ENCODE measurements at places on chromosomes 4 and X.

GRCh38 chrX:20217906-20218305 is 48.8 kb downstream of the RPS6KA3 start:
- no peak for DNase-seq

GRCh38 chr4:98802770-98803198 is 126.1 kb downstream of the EIF4E start:
- no peak for DNase-seq

DNA sequence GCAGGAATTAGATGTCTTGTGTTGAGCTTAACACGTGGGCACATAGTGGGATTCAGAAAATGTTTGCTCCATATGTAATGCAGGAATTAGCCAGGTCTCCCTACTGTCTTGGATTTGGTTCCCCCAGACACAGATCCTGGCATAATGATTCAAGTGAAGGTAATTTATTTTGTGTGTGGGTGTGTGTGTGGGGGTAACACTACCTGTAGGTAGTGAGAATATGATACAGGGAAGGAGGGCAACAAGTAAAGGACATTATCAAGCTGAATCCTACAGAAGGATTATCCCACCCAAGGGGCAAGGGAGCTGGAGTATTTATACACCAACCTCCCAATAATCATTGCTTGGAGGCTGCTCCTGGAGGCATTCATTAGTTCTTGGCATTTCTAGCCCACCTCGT is 101.4 kb downstream of the NHS start:
- DNase-seq = no peak

DNA sequence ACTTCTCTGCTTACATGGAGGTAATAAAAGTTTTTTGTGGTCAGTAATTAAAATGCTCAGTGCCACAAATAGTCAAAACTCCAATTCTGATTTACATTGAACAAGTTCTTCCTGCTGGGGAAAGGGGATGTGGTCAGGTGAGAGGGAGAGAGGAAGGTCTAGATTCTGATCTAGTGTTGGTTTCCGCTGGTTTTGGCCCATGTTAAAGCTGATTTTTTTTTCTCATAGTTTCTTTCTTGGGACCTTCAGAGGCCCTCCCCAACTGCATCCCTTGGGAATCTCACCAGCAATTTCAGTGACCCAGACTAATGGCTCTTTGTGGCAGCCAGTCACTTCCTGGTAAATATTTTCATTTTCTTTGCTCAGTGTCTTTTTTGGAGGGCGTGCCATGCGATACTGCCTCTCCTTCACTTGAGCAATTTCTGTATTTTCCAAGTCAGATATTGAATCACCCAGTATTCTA is 332.7 kb downstream of the RAPGEF2 start:
- no peak for DNase-seq

- DNase-seq = no peak
These were observed 338.7 kb downstream of the FBXW7 start for GRCh38 chr4:152197211-152197610.

DNA sequence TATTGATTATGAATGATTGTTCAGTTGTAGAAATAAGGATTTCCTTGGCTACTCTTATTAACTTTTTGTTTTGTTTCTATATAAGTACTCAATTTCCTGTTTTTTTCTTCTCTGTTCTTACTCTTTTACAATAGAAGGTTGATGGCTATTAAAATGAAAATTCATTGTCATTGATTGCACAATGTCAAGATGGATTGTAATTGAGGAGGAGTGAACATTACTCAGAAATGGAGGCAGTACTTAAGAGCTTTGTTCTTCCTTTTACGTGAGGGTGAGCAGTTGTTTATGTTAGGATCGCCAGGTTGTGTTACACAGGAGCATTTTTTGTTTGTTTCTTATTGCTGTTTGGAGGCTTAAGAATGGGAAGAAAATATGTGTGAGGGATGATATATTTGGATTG is 2062.4 kb downstream of the ARAP2 start:
- DNase-seq = no peak

DNA sequence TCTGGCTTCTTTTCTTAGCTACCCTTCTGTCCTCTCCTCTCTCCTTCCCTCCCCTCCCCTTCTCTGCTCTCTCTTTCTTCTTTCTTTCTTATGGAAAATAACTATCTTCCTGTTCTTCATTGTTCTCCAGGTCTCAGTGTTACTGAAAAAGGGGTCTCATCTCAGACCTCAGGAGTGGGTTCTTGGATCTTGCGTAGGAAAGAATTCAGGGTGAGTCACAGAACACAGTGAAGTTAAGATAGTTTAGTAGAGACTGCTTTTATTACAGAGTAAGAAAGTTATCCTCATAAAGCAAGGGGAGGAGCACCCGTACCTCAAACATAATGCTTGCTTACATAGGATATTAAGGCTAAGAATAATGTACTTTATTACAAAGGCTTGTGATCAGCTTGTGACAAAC is 31.8 kb upstream of the CWH43 start:
- DNase-seq = no peak

GRCh38 chr4:62028745-62029144 is 828.6 kb downstream of the ADGRL3 start:
- DNase-seq = no peak

GRCh38 chr4:102541697-102542096 is 40.5 kb downstream of the NFKB1 start:
- no peak for DNase-seq

DNA sequence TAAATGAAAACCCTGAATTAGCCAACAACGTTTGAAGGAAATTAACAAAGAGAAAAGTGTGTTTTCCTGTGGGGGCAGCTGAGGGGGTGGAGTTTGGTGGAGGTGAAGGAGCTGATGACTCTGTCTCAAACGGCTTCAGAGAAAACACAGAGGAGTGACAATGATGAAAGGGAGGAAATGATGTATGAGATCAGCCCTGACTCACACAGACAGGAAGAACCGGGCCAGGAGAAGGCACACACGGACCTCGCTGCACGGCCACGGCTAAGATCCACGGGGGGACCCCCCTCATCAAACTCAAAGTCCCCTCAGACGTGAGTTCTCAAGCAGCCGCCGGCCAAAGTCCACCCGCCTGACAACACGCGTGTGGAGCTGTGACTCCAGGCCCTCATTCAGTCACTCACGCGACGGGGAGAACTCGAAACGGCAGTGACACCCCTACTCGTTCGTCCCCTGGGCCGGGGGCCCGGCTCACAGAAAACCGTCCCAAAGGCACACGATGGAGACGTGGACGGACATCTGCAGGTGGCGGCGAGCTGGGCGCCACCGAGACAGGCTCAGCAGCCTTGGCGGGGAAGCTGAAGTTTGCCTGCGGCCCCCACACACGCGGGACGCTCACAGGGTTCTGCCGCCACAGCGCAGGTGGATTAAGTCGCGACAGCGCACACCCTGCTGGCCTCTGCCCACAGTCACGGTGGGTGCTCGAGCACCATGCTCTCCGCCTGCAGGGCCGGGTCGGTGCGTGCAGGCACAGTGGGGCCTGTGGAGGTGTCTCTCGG is 28.8 kb downstream of the PPP2R3B start:
- no peak for DNase-seq

DNA sequence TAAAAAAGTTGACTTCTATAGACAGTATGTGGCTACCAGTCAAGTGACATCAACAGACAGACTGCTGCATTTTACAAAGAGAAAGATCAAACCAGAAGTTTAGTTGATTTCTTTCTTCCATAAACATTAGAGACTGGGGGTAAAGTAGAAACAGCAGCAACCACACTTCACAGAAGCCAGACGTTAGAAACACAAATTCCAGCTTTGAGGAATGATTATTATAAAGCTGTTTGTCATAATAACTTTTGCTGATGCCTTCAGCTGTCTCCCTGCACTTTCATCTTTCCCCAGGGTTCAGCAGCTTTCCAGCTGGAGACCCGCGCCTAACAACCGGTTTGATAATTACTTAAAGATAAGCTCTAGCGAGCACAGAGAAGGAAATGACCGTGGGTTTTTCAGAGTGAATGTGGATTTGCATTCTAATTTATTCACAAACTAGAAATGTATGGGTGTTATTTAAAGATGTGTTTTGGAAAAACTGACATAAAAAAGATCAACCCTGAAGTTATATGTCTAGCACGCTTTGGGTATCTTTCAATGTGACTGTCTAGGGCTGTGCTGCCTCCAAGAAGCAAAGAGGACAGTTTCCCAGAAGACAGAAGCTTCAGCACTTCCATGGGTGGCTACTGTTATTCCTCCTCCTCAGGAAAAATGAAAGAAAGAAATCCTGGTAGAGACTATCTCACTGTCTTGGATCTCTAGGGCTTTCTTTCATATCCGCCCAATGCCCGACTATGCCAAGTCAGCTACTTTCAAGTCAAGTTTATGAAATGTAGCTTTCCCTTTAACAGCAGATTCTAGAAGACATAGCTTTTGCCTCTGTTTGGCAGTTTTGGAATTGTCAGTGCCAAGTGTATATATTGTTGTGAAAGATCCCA is 15.0 kb upstream of the ENAM start:
- no peak for DNase-seq

- DNase-seq = no peak
These were observed 61.2 kb downstream of the TRIM2 start for GRCh38 chr4:153265306-153266047.

GRCh38 chr4:154230091-154230490 is 261.5 kb downstream of the DCHS2 start:
- DNase-seq = no peak

GRCh38 chr4:40957281-40957680 is 207.5 kb downstream of the NSUN7 start:
- DNase-seq = no peak

DNA sequence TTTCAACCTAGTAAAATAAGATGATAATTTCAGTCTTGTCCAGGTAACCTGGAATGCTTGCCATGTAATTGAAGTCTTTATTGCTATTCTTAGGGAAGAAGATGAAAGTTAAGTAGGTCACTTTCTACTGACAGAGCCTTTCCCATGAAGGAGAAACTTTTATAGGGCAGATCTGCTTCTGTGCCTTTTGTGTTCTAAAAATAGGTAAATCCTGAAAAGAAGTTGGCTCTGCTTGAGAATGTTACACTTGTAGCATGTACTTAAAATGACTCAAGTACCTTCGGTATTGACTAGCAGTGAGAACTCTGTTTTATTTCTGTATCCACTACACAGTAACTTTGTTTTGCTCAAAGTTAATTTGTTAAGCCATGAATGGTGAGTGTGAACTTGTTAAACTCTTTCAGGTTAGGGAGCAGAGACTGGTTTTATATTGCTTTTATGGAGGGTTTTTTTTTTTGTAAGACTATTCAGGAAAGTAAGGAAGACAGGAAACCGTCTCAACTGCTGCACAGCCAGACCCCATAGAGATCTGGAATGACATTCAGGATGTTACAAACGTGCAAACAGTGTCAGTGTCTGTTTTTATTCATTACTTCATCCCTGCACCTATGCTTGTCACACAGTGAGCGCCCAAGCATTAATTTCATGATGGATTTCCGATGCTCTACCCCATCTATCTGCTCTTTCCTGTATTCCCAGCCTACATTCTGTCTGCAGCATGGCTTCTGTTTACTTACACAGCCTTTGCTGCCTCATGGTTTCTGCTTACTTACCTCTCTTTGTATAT is 53.0 kb downstream of the SEPTIN11 start:
- no peak for DNase-seq

DNA sequence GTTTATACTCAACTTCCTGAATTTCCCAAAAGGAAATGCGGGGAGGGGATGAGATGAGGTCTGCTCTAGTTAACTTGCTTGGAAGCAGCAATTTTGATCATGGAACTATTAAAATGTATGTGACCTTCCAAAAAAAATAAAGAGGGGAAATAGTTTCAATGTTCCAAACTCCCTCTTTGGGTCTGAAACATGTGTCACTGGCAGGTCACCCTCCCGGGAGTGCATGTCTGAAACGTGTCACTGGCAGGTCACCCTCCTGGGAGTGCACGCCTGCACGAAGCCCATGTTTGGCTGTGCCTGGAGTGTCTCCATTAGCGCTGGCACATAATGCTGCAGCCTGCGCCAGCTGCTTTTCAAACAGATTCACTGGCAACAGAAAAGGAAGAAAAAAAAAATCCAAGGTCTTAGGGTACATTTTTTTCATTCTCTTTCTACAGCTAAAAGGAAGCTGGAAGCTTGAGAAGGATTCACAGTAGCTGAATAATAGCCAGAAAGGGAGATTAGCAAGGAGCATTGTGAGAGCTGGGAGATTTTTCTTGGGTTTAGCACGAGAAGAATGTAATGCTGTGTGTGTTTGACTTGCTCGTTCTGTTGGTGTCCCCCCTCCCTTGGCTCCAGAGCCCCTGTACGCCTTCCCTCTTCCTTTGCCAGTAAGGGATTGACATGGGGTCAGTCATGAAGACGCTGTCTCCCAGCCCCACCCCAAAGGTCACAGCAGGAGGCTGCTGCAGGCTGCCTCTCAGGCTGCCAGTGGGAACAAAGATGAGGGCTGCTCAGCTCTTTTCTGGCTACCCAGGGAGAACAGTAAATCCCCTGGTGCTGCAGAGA is 39.2 kb upstream of the TLR3 start:
- DNase-seq = no peak
